NCI-H1048 (cell line): ENCODE measurements at places on chromosomes 16 and 17.

DNA sequence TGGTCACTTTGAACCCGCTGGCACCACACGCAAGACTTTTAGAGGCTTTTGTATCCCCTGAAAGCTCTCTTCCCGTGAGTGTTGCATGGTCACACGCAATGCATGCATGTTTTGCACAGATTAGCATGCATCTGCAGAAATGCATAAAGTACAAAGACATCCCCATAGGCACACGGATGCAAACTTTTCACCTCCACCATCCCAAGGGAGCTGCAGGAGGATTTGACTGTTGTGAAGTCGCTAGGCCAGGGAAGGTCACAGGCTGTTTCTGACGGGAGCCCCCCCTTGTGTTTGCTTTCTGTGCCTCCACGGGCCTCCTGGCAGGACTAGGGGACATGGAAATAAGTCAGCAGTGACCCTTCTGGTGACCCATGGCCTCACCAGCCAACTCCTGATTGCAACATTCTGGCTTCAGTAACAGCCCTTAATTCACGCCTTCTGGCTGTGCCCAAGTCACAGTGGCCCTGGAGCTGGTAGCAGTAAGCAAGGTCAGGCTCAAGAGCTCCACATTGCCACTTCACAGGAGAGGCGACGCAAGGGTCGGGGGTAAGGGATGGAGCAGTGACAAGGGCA is 45.1 kb downstream of the SOX9 start:
- no peak for DNase-seq

DNA sequence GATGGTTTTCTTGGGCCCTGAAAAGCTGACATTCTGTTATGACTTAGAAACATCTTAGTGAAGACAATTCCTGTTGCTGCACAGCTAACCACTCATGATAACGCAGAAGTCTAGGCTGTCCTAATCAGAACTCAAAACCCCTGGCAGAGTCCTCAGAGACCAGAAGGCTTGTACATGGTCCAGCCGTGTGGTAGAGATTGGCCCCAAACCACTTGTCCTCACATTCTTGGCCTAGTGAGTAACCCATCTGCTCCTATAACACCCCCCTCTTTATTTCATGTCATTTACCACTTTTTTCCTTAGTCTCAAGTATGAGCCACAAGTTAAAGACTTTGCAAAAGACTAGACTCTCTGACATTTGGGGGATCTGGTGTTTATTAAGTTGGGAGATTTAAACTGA is 116.5 kb upstream of the ADAMTS18 start:
- no peak for DNase-seq

DNA sequence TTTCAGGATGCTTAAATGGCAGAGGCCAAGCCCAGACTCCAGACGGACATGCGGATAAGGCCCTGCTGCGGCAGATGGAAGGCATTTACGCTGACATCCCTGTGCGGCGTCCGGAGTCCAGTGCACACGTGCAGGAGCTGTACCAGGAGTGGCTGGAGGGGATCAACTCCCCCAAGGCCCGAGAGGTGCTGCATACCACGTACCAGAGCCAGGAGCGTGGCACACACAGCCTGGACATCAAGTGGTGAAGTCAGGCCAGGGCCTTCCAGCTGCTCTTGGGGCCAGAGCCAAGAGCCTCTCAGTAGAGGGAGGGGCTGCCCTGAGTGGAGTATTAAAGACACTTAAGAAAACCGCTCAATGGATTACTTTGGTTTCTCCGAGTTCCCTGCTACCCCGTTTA is 29.4 kb downstream of the NARF start:
- no peak for DNase-seq

DNA sequence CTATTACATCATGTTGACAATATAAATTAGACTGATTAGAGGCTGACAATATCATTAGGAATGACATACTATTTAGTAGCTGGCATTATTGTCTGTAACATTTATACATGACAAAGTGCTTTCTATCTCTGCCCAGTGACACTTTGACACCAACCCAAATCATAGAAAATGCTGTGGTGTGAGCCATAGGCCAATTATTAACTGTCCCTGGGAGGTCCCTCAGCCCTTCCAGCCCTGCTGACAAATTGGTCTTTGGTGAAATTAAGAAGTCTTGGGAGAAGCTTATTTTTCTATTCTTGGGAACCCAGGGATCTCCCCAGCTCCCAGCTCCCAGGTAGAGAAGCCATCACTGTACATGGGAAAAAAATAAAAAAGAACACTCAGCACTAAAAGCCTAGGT is 179.6 kb downstream of the AIPL1 start:
- DNase-seq: no peak

DNA sequence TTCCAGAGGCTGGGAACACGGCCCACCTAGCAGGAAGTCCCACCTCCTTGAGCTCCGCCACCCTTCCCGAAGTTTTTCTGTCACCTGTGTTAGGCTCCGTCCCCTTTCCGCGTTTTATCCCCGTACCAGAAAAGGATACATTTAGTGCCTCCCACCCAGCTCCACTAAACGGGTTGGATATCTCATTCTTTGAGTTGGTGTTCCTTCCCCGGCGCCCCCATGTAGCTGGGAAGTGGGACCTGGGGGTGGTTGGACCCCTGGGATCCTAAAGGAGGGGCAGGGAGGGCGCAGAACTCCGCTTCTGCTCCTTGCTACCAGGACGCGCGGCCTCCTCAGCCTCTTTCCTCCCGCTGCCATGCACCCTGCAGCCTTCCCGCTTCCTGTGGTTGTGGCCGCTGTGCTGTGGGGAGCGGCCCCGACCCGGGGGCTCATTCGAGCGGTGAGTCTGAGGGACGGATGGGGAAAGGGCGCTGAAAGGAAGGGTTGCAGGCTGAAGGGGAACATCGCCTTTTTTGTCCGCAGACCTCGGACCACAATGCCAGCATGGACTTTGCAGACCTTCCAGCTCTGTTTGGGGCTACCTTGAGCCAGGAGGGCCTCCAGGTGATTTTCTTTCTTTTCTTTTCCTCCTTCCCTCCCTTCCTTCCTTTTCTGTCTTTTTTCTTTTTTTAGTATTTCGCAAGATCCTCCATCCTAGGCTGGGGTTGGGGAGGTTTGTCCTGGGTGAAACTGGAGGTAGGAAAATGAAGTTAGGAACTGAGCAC is 669 bp downstream of the RNF167 start:
- DNase-seq: peak; percentile 61

DNA sequence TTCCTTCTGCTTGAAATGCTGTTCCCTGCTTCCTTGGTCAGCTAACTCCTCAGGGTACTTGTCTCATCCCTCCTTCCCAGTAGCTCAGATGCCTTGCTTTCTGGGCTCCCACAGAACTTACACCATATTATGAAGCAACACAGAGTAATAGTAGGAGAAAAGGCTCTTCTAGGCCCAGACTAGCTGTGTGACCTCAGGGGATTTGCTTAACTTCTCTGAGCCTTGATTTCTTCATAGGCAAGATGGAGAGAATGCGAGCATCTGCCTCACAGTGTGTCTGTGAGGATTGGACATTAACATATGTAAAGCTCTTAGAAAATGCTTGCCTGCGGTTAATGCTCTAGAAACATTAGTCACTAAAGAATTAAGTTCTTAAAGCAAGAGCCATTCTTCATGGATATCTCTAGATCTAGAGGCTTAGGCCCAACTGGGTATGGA is 22.3 kb upstream of the PECAM1 start:
- DNase-seq: no peak

- DNase-seq: no peak
Measured at GRCh38 chr16:84390131-84390785, 21.9 kb downstream of the ATP2C2 start.

DNA sequence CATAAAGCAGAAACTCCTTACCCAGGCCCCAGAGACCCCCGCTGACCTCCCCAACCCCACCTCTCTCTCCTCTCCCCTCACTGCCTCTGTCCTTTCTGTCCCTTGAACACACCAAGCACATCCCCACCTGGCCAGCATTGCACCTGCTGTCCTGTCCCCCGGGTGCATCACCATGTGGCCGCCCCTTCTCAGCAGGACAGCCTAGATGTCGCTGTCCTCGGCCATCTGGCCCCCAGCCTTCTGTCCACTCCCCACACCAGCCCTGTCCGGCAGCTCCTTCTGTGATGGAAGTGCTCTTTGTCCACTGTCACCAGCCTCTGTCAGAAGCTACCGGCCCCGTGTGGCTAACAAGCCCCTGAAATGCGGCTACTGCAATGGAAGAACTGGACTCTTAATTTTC is 12.3 kb upstream of the MPRIP start:
- no peak for DNase-seq

- DNase-seq: peak; percentile 97
Measured at GRCh38 chr17:76264755-76265623, at the start of gene UBALD2. Gene UBALD2 (plus strand): TSS chr17:76265348. CDS start chr17:76265506, 158 bp downstream.

GRCh38 chr16:22337849-22338635 is 36.4 kb downstream of the CDR2 start:
- DNase-seq: no peak

DNA sequence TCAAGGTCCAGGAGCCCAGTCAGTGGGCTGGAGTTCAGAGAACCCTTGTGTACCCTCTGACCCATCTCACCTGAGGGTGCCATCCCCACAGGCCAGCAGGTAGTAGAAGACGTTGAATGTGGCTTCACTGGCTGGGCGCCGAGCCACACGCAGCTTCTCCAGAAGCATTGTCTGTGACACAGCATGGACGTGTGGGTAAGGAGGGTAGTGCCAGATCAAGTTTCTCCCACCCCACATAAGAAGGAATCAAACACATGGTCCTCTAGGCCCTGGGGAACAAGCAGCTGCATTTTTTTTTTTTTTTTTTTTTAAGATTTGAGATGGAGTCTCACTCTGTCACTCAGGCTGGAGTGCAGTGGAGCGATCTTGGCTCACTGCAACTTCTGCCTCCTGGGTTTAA is 60.9 kb downstream of the MYO18A start:
- no peak for DNase-seq

DNA sequence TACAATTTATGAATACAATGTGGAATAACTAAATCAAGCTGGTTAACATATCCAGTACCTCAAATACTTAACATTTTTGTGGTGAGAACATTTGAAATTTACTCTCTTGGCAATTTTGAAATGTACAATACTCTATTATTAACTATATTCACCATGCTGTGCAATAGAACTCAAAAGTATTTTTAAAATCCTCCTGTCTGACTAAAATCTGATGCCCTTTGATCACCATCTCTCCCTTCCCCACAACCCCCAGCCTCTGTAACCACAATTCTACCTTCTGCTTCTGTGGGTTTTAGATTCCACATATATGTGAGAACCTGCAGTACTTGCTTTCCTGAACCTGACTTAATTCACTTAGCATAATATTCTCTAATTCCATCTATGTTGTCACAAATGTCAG is 71.6 kb upstream of the ALOX12 start:
- no peak for DNase-seq

DNA sequence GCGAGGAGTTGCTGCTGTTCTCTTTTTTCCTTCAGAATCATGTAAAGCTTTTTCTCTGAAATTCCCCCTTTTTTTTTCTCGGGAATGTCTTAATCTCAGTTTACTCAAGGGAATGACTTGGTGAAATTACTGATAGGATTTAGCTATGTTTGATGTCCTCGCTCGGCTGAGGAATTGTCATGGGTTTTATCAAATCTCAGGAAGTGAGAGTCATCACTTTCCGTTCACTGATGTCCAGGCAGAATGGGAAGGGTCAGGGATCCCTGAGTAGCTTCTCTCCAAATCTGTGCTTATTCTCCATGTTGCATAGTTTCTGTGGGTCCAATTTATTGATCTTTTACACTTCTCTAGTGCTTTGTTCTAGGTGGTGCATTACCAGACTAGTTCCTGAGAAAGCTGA is 6.3 kb downstream of the IGSF6 start:
- no peak for DNase-seq

DNA sequence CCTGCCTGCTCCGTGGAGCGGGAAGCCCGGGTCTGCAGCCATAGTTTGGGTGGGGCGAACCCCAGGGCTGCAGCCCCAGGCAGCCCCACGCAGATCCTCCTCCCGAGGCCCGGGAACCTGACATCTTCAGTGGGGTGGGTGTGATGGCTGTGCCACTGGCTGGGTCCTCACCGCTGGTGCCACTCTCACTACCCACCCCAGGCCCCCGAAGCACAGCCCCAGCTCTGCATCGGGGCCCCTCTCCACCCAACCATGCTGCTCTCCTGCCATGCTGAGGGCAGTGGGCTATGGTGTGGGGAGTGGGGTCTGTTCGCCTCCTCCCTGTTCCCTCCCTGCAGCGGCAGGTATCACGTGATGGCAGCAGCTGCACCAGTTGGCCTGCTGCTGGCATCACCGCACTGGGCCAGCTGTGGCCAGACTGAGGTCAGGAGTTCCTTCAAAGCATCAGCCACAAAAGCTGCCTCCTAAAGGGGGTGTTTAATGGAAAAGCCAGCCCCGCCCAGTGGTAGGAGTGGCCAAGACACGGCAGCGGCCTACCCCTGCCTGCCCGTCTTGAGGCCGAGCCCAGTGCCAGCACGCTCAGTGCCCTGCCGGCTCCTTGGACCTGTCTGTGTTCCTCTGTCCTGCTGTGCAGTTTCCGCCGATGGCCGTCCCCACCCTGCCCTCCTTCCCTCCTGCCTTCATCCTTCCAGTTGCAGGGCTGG is 10.8 kb downstream of the KCTD5 start:
- DNase-seq: no peak

DNA sequence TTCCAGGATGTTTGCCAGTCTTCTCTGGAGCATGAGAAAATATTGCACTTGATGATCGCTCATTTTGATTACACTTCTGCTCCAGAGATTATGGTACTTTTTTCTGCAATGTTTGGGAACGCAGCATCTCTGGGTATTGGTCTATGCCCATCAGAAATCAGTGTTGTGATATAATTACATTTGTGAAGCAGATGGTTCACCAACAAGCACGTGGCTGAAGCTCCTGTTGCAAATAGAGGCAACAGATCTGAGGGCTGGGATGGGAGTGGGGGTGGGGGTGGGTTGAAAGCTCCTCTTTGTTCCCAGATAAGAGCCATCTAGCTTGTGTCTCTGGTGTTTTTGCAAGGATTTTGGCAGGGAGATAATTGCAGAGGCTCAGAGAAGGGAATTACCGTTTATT is 252.3 kb downstream of the SHISA9 start:
- no peak for DNase-seq

GRCh38 chr17:75998327-75998795 is 2.3 kb upstream of the CDK3 start:
- DNase-seq: no peak

GRCh38 chr16:23248261-23249194 is 53.6 kb upstream of the SCNN1B start:
- no peak for DNase-seq

DNA sequence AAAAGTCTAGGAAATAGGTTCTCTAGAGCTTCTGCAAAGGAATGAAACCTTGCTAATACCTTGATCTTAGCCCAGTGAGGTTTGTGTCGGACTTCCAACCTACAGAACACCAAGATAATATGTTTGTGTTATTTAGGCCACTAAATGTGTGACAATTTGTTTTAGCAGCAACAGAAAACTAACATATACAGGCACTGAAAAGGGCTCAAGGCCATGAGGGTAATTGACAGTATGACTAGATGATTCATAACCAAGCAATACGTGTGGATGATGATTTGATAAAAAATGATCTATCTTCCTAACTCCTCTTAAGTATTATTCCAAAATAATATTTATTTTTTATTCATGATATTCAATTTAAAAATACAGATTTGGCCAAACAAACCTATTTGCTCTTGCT is 27.7 kb upstream of the MED13 start:
- DNase-seq: no peak

- no peak for DNase-seq
Measured at GRCh38 chr16:10629592-10629963, 49.2 kb upstream of the EMP2 start.

- no peak for DNase-seq
Measured at GRCh38 chr16:53904533-53904932, 200.6 kb downstream of the FTO start.

- DNase-seq: peak; percentile 59
Measured at GRCh38 chr17:76005263-76006149, 4.9 kb downstream of the CDK3 start.

GRCh38 chr16:11029948-11030347 is 85.6 kb downstream of the CLEC16A start:
- DNase-seq: no peak
